ENCODE measurements at places on chromosomes 16 and 17.

GRCh38 chr16:3718019-3718391 is 681 bp upstream of the TRAP1 start:
- DNase-seq, result no peak

DNA sequence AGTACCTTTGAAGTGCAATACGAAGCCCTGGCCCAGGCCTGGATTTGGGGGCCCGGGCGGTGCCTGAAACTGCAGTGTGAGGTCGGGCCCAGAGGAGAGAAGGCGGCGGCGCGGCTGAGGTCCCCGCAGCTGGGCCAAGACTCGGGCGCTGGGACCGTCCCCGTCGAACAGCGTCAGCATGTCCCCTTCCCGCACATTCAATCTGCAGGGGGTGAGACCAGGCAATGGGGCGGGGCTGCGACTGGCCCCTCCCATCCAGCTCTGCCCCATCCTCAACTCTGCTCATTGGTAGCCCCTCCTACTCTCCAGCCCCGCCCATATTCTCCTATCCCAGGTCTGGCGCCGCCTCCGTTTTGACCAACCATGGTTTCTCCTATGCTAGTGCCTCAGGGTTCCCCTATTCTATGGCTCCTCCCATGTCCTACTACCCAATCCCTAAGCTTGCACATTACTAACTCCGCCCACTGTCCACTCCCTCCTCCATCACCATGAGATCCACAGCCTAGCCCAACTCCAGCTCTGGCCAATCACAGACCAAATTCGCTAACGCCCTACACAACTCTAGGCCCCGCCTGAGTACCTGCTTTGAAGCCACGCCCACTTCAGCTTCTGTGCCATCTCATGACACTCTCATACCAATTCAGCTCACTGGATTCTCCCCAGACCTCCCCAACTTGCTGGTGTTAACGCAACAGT is 14.4 kb upstream of the CDIPT start:
- no peak for DNase-seq

GRCh38 chr17:60327134-60327900 is 64.6 kb downstream of the USP32 start:
- DNase-seq, result no peak

DNA sequence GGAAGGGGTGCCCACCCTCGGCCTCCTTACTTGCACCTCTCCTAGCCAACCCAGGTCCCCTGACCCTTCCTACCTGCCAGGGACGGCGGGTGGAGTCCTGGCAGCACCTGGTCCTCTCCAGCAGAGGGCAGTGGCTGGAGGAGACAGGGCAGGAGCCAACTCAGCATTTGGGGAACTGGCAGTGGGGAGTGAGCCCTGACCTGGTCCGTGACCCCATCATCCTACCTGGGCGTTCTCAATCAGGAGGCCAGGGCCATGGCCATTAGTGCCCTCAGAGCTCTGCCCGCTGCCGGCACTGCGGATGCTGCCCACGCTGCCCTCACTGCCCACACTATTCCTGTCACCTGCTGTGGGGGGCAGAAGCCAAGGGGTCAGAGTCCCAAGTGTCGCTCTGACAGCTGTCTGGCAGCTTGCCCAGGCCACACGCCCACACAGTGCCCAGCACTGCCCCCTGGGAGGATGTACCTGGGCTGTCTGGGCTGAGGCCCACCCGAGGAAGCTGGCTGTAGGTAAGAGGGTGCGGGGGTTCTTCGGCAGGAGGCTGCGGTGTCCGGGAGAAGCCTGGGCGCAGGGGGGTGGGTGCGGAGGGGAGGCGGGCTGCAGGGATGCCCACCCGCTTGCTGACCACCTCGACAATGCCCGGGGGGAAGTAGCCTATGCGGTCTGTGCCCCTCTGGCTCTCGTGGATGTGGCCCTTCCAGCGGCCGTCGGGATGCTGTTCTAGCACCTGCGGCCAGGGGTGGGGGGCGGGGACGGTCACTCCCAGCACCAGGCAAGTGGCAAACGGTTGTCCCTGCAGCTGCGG is 10.8 kb downstream of the CASKIN2 start:
- peak; percentile 37 for DNase-seq

GRCh38 chr17:14098246-14098645 is 28.9 kb downstream of the COX10 start:
- peak; percentile 6 for DNase-seq

GRCh38 chr16:3578610-3579551 is 1.7 kb upstream of the NLRC3 start:
- no peak for DNase-seq

- DNase-seq, result no peak
Measured at GRCh38 chr17:55704401-55704800, 18.3 kb downstream of the TMEM100 start.

GRCh38 chr17:5864741-5865657 is 205.2 kb upstream of the WSCD1 start:
- no peak for DNase-seq

GRCh38 chr17:78019976-78020716 is 61.6 kb downstream of the TNRC6C start:
- no peak for DNase-seq

DNA sequence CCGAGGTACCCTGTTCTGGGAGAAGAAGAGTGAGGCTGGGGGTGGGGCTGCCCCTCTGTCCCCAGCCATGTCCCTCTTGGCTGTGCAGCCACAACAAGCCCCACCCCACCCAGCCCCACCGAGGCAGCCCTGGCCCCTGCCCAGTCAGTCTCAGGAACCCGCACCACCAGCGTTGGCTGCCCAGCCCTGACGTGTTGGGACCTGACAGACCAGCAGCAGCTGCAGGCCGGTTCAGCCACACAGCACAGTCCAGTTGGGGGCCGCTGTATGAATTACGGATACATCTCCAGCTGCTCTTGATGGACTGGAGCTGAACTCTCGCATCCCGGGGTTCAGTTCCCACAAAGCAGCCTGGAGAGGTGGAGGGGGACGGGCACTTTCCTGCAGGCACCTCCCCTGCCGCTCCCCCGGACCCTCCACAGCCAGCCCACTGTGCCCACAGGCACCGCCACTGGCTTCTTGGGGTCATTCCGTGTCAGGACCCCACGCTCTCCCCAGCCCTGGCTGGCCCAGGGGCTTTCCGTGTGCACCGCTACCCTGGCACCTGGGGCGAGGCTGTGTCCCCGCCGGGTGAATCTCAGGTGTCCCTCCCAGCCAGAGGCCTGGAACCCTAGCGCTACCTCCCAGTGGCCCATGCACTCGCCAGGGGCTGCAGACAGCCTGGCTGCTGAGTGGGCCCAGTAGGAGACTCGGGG is 7.1 kb downstream of the CDH15 start:
- no peak for DNase-seq

DNA sequence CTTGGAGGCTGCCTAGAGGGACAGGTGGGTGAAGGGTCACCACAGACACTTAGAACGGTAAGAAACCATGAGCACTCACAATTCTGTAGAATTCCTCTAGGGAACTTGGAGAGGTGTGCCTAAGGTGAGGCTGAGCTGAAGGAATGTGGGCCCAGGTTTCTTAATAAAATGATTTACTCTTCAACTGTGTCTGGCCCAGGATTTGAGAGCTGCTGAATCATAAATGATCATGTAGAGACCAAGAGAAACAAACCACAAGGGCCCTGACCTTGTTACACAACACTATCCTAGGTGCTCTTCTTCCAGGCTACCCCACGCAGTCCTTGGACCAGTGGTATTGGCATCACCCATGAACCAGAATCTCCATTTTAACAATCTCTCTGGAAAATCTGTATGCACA is 27.7 kb downstream of the ZNF18 start:
- DNase-seq, result no peak

DNA sequence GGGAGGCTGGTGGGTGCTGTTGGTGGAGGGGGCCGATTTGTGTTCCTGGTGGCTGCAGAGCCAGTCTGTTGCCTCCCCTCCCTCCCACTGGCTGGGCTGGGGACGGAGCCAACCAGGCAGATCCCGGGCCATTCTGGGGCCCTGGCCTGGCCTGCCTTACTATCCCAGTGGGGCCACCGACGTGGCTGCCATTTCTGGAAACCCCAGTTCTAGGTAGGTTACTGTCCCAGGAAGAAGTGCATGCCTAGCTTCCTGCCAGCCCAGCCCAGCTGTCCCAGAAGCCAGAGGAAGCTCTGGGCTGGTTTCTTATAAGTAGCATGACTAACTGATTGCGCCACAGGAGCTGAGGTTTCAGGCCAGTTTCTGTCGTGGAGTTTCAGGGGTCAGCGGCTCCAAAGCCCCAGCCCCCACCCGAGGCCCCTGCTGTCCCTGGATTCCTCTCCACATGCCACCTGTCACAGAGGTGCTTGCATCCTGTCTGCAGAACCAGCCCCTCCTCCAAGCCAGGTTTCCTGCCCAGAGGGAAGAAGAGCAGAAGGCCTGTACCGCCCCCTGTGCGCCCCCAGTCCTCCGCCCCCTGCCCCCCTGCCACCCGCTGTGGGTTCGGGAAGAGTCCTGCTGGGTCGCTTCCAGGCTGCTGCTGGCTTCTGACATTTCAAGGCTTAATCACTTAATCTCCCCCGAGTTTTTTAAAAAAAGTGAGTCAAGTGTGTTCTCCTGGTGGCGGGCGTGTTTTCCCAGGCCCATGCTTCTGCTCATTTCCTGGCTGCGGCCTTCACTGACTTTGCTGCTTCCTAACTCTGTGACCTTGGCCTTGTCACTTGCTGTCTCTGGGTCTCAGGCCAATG is 13.2 kb downstream of the IL4R start:
- peak; percentile 88 for DNase-seq

DNA sequence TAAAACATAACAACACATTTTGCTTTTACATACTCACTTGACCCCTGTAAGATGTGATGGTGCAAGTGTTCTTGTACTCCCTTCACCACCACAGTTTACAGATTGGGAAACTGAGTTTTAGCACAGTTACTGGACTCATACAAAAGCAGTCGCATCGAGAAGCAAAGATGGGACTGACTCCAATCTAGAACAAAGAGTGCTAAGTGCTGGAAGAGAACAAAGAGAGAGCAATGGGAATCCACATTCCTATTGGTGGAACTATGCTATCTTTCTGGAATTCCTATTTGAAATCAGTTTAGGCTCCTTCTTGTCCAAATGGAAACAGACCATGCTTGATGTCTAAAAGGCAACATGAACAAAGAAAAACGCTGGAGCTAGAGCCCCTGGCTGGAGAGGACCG is 9.1 kb downstream of the TOM1L2 start:
- no peak for DNase-seq

DNA sequence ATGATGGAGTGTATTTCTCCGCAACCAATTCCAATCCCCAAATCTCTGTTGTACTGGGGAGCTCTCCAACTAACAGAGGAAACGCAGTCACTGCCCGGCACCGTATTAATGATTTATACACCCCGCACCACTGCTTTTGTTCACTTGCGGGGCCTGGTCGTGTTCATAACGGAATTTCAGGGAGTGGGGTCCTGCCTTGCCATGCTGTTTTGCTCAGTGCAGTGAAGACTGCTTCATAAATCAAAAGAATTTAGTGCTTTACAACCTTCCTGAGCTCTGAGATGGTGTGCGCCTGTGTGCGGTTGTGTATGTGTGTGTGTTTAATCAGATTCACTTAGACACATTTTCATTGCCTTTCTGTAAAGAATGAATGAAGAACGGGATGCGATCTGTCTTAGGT is 18.5 kb upstream of the RBFOX1 start:
- no peak for DNase-seq

GRCh38 chr16:8720080-8720966 is 45.9 kb downstream of the ABAT start:
- DNase-seq, result no peak

- DNase-seq, result no peak
Measured at GRCh38 chr16:79598063-79598347, 2.5 kb downstream of the MAF start.

- DNase-seq, result no peak
Measured at GRCh38 chr16:83835586-83836566, 28.1 kb downstream of the HSBP1 start.

DNA sequence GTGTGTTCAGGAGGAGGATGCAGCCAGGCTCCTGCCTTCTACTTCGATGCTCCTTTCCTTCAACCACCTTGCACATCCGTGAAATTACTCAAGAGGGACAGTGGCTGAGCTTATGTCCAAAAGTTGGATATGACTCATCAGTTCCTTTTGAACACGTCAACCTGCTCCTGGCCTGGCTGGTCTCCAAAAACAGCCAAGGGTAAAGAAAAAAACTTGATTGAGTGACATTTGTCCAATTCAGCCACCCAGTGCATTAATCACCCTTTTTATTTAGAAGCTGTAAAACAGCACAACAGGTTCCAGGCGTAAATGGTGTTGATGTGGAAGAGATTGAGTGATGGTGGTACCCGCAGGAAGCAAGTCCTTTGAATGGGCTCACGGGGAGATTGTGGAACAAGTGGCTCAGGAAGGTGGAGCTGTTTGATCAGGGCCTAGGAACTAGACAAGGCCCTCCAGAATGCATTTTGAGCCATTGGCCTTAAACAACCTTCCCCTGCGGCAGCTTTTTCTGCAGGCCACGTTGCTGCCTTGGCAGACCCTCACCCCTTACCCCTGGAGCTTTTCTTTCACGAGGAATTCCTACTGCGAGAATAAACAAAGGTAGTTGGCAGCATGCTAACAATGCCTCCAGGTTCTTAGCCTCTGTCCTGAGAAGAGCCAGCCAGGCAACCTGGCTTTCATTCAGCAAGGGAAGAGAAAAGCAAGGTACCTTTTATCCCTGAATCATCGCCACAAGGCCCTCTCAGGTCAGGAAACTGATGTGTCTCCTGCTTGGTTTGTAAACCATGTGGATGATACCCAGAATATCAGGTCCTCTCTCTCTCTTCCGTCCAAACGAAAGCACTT is 173.3 kb upstream of the CACNG5 start:
- DNase-seq, result peak; percentile 22

DNA sequence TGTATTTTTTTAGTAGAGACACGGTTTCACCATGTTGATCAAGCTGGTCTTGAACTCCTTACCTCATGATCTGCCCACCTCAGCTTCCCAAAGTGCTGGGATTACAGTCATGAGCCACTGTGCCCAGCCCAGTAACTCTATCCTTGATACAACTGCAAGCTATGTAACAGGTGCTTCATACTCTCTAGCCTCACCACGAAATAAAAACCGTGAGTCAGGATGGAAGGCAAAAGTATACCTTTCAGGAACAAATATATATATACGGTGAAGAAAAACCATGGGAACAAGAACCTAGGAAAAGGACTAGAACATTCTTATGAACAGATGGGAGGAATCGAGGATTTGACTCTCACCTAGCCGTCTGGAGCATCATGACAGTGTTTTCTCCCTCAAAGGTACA is 9.6 kb upstream of the FBF1 start:
- no peak for DNase-seq

- DNase-seq, result no peak
Measured at GRCh38 chr16:68290450-68290849, 20.3 kb downstream of the SLC7A6OS start.

GRCh38 chr16:35797811-35798210 is 2338.4 kb downstream of the TP53TG3F start:
- DNase-seq, result no peak
